ENCODE measurements at places on chromosomes 5 and 9.

GRCh38 chr5:5884593-5884992 is 462.1 kb downstream of the ICE1 start:
- DNase-seq: no peak

DNA sequence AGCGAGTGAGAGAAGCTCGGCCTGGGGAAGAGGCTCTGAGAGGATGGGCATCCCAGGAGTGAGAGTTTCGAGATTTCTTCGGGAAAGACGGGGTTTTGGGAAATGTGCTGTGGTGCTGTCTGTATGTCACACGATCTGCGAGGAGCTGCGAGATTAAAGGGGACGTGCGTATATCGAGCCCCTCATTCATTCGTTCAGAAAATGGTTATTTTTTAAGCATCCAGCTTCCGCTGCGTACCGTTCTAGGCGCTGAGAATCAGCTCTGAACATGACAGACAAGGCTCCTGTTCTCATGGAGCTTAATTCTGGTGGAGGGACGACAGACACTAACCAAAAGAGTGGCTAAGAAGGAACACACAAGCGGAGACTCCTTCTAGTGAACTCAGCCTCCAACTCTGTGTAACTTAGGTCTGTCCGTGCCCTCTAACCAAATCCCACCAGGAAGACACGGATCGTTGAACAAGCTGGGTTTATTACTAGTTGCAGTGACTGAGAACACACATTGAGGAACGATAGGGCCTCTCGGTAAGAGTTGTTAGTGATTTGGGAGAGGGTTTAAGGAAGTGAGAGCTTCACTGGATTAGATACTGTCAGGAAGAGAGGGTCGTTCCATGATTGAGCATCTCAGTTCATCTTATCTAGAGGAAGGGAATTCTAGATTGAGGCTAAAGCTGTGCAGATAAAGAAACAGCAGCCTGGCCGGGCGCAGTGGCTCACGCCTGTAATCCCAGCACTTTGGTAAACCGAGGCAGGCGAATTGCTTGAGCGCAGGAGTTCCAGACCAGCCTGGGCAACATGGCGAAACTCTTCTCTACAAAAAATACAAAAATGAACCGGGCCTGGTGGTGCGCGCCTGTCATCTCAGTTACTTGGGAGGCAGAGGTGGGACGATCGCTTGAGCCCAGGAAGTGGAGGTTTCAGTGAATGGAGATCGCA is 1.0 kb upstream of the FBXW11 start:
- DNase-seq: no peak

DNA sequence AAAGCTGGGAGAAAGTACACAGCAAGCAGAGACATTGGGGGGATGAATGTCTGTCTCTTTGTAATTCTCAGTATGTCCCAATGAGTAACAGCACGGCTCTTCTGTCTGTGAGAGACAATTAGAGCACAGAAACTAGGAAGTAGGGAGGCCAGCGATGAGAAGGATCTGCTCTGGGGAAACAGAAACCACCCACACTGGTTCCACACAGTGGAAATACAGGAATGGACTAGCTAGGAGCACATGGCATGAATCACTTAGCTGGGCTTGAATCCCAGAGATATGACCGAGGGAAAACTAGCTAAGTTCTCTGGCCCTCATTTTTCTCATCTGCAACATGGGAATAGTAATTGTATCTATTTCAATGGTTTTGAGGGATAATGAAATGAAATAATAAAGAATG is 895.9 kb downstream of the TLE4 start:
- DNase-seq: no peak

DNA sequence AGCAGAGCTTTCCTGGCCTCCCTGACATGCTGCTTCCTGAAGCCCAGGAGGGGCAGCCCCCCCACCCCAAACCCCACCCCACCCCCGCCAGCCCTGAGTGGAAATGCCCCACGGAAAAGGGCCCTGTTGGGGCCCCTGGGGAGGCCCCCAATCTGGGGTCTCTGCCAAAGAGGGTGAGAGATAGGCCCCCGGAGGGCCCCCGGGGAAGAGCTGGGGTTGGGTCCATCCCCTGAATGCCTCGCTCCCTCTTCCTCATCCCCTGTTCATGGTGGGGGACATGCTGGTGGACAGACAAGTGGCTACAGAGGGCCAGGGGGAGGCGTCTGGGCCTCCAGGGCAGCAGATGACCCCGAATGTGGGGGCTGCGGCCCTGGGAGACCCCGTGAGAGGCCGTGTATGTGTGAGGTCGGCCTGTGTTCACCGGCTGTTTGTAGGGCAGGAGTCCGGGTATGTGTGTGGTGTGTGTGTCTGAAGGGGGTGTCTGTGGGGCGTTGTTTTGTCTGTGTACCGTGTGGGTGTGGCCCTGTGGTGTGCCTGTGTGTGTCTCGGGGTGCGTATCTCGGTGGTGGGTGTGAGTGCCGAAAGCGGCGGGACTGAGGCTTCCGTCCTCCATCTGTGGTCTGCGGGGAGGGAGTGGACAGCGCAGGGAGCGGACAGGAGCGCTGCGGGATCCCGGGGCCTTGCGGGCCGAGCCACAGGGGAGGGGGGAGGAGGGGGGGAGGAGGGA is 11.3 kb downstream of the C9orf50 start:
- DNase-seq: peak; percentile 65

DNA sequence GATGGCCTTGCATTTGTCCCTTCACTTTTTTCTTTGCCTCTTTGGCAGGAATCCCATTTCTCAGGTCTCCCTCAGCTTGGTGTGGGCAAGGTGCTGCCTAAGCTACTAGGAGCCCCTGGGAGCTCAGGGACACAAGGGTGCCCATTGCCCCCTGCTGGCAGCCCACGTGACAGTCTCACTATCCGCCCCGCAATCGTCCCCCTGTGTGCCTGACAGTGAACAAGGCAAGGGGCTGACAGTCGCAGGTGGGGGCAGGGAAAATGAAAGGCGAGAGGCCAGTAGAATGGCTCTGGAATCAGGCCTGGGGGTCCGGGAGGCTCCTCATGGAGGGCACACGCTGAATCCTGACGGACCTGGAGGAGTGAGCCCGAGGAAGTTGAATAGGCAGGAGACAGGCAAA is 2.0 kb upstream of the PCDH12 start:
- DNase-seq: peak; percentile 56

GRCh38 chr5:421901-422300 is 21.1 kb upstream of the EXOC3 start:
- no peak for DNase-seq

DNA sequence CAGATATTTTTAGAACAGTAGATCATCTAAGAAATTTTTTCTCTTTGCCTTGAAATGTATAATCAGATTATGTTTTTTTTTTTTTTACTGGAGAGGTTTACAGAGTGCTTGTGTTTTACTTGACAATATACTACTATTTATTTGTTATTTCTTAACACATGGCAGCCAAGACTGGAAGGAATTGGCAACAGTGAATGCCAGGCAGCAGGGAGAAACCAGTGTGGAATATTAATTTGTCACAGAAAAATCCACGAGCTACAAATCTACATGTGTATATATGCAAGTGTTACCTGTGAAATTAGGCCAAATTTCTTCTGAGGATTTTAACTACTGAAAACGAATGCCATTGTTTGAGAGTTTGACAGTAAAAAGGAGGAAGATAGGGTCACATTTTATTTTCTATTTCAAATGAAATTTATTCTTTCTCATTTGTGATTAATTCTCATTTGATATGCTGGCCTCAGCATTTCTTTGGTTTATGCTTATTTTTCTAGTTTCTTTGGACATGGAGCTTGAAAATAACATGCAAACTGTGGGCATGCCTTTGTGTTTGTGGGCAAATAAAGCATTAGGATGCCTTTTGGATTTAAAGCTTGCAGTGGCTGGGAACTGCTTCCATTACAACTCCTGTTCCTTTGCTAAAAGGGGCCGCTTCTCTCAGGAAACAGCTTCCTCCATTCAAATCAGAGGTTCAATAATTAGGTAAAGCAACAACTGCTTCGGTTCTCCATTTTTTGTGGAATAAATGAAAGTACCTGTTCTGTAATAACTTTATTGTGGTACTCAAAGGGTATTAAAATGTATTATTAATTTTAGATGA is 39.0 kb upstream of the ZFYVE16 start:
- DNase-seq: no peak

DNA sequence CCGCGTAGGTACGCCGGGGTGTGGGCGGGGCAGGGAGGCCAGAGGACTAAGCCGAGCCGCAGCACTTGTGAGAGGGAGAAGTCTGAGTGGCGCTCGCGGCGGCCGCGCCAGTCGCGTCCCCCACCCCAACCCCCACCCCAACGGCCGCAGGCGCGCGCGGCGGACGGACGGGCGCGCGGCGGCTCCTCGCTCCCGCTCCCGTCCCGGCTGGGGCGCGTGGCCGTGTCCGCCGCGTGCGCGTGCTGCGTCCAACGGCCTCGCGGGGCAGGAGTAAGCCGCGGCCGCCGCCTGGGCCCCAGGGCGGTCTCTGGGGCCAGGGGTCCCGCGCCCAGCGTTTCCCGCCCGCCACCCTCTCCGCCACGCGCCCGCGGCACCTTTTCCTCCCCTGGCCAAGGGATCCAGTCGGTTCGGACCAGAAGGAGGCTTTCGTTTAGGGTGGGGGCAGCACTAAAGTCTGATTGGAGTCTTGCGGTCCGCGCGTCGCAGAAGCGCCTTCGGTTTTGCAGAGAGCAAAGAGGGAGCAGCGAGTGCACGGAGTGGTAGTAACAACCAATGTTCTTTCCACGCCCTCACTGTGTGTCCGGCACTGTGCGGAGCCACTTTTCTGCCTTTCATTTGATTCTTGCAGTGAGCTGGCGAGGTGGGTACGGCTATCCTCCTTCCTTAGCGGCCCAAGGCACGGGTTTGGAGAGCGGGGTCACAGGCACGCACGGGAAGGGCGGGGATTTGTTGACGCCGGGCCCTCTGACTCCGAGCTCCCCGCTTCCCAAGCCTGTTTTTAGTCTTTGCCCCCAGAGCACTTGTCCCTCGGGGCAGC is 483 bp downstream of the G3BP1 start:
- peak; percentile 59 for DNase-seq

DNA sequence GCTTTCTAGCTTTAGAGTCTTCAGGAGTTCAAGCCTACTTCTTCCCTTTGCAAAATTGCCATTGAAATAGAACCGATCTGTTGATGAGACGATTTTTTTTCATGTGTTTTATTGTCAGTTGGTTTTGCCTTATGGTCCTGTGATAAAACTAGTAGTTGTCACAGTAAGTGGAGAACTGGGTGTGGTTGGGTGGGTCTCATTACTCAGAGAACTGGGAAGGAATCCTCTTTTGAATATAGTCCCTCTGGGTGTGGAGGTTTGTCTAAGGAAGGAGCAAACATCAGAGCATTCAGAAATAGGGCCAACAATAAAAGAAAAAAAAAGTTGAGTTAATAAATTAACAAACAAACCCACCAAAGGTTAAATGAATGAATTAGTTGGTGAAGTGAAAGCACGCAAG is 69.0 kb downstream of the ALDH1A1 start:
- no peak for DNase-seq

DNA sequence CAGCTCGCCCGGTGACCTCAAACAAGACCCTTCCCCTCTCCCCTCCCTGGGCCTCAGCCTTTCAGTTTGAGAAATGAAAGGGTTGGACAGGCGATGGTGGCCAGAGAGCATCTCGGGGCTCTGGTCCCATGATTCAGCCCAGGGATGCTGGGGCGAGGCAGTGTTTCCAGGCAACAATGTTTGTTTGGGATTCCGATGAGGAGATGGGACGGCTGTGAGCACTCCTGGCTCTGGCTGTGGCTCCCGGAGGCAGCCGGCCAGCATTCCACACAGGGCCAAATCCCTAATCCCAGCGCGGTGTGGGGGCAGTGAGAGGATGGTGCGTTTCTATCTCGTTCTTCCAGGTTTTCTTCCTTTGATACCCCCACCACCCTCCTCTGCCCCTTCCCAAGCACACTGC is 66.0 kb downstream of the HMCN2 start:
- DNase-seq: peak; percentile 88

DNA sequence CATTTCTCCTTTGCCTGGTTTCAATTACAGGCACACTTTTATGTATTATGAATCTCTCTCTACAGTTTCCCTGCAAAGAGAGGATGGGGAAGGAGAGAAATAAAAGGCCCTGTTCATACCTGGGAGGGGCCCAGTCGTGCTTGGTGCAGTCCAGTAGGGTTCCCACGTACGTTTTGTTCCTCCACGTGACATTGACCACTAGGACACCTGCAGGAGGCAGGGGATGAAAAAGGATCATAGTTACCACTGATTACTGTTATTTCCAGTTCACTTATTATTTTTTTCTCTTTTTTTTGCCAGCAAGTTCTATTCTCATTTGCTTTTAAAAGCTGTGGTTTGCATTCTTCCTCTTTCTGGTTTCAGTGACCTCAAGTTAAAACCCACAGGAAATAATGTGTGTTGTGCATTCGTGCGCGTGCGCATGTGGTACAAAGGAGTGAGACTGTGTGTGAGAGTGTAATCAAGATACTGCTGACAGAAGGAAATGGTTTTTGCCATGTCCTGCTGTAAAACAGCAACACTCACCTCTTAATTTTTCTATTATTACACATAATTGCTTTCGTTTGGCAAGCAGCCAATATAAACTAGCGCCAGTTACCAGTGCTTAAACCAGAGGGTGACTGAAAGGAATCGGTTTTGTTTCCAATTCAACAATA is 96.8 kb downstream of the ZNF608 start:
- DNase-seq: peak; percentile 84

DNA sequence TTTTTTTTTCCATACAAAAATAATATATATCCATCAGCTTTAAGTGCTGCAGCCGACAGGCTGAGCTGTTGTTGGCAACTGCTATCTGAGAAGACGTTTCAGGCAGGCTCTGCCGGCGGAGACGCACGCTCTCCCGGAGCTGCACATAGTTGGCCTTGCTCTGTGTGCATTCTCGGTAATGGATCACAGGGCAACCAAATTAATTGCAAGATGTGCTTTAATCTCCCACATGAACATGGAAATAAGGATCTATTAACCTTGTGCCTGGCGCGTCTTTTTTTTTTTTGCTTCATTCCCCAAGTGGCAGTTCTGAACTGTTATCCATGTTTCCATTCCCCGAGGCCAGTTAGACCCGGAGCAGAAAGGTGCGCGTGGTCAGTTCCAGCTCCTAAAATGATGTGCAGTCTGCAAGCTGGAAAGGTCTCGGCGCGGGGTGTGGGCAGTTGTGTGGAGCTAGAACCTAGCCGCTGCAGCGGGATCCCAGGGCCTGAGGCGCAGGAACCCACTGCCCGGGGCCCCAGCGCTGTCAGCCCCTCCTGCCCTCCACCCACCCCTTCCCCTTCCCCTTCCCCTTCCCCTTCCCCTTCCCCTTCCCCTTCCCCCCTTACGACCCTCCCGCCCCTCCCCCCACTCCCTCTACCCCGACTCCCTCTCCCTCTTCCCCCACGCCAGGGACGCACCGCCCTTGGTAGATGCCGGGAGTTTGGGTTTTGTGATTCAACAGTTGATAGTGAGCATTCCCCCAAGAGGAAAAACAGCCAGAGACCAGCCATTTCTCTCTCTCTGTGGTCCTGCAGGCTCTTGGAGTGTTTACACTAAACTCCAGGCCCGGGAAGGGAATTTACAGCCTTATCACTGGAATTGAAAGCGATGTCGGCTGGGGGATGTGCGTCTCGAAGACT is 137.8 kb downstream of the CEP120 start:
- DNase-seq: peak; percentile 17

GRCh38 chr9:28923351-28923750 is 1350.1 kb upstream of the C9orf72 start:
- DNase-seq: no peak

- DNase-seq: no peak
These were observed 81.5 kb downstream of the NIPBL start for GRCh38 chr5:36957953-36958537.
